ENCODE measurements at places on chromosomes 5 and 9. TPM values are rescaled to one million over a fixed set of nuclear protein-coding genes. Genes with fewer than 3 reads are reported as not detected.

Gene SGCD
- 2.9 TPM for total RNA-seq

Gene C9
- 0.07 TPM for total RNA-seq

DNA sequence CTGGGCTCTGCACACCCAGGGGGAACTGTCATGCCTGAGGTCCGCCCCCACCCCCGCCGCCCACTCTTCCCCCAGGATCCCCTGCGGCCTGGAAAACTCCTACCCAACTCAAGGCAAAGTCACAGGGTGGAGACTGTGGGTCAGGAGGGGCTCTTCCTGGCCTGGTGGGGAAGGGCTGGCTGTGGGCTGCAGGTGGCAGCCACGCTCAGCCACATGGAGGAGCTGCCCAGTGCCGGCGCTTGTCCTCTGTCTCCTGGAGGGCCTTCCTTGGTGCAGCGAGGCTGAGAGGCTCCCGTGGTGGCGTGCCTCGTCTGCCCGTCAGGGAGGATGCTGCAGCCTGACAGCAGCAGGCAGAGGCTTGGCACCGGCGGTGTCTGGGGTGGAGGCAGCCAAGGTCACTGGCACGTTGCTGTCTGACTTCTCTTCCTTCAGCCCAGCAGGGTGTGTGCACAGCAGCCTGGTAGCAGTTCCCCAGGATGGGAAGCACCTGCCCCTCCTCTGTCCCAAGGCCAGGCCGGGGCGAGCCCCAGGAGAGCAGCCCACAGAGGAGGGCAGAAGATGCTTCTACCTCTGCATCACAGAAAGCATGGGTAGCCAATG lies 78.1 kb downstream of the ADAMTS2 start:
- no peak for DNase-seq

DNA sequence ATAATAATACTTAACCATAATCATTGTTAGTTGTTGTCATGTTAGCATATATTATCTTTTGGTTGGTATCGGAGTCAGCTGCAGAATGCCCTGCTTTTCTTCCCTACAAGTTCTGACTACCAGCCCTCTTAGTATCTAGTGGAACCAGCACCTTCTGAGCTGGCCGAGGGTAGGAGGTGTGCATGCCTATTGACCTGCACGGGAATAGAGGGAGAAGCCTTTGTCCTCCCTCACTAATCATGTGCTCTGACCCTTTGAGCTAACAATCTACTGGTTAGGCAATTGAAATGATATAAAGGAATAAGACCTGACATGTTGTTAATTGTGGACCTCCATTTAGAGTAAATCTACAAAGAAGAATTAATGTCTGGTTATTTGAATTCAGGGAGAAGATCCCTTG lies 4.1 kb downstream of the PCSK5 start:
- DNase-seq: no peak

- peak; percentile 34 for DNase-seq
These were observed 371.1 kb upstream of the ZNF608 start for GRCh38 chr5:125117566-125117965.

DNA sequence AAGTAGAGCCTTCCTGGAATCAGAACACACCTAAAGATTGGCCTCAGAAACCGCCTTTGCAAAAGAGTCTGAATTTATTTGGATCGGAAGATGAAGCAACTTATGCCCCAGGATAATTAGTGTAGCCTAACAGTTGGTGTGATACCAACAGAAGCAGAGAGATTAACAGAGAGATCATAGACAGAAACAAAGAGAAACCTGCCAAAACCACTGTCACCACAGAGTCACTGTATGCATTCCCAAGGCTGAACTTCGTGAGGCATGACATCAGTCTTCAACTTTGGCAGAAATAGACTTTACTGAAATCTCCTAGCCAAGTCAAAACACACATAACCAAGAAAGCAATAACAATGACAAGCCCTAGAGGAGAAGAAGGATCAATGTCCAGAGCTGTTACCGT lies 361.8 kb downstream of the ELAVL2 start:
- no peak for DNase-seq

GRCh38 chr5:55303238-55303690 lies 4.2 kb downstream of the DHX29 start:
- DNase-seq: peak; percentile 97

GRCh38 chr9:123540457-123540856 lies 184.5 kb downstream of the CRB2 start:
- no peak for DNase-seq

Gene HAPLN1
- total RNA-seq: 45.0 TPM

DNA sequence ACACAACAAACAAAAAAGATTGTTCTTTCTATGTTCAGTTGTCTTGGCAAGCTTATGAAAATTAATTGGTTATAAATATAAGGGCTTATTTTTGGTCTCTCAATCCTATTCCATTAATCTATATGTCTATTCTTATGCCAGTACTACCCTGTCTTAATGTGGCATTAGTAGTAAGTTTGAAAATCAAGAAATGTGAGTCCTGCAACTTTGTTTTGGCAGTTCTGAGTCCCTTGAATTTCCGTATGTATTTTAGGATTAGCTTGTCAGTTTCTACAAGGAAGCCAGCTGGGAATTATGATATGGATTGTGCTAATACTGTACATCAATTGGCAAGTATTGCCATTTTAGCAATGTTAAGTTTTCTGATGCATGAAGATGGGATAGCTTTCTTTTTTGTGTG lies 10.5 kb upstream of the CCDC125 start:
- no peak for DNase-seq

DNA sequence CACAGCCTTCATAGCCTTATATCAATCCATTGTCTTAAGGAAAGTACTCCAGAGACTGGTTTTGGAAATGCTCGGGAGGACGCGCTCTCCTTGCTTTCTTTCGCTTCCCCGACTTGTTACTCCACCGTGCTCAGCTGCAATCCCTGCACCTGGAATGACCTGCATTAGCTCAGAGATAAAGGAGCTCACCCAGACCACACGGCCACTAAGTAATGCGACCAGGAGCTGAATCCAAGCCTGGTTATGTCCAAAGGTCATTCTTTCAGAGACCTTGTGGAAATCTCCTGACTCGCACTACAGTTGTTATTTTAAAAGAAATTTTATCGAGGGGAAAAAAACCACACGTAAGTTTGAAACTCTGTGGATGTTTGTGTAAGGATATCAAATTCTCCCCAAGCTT lies 135.3 kb upstream of the DPYSL3 start:
- DNase-seq: no peak

DNA sequence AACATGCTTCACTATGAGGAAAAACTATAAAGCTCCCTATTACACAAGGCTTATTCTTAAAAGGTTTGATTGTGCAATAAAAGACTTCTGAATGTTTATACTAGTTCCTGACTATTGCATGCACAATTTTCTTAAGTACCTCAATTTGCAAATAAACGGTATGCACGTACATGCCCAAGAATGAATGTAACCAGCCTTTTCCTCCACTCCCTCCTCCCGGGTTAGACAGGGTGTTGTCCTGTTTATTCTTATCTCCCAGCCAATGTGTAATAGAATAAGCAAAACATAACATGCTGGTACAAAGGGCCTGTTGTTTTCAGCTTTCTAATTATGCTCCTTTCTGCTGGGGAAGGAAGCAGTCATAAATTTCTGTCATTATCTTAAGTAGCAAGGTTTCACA lies 79.1 kb downstream of the AOPEP start:
- peak; percentile 98 for DNase-seq

- DNase-seq: no peak
These were observed 249.7 kb downstream of the ARHGAP26 start for GRCh38 chr5:143019614-143020515.

DNA sequence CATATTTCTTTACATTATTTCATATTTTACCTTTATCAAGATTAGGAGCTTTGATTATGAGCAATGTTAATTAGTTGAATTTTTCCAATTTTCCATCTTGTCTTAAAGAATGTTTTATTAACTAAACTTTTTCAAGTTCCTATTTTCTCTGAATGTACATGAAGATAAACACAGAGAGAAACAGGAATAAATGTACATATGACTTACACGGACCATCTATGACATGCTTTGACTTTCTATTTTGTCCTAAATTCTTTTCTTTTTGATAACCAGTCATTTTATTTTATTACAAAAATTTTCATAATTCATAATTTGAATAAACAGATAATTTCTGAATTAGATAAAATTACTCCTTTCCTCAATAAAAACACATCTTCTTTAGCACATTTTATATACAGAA lies 1038.8 kb upstream of the ARRDC3 start:
- peak; percentile 8 for DNase-seq

DNA sequence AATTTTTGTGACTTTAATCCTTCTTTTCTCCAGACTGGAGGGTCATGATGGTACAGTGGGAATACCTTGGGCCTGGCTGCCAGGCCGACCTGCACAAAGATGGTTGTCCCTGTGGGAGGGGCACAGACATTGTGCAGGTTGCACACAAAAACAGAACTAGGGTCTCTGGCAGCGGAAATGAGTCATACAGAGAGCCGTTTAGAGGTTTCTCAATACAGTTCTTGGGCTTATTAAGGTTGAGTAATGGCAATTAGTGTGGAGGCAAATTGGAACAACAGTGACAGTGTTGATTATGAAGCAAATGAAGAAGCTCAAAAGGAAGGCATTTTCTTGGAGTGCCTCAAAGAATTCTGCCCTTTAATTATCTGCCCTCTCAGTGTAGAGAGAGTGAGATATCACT lies 173.6 kb downstream of the TENT4A start:
- DNase-seq: no peak

Gene CTSV
- total RNA-seq: 36.3 TPM

DNA sequence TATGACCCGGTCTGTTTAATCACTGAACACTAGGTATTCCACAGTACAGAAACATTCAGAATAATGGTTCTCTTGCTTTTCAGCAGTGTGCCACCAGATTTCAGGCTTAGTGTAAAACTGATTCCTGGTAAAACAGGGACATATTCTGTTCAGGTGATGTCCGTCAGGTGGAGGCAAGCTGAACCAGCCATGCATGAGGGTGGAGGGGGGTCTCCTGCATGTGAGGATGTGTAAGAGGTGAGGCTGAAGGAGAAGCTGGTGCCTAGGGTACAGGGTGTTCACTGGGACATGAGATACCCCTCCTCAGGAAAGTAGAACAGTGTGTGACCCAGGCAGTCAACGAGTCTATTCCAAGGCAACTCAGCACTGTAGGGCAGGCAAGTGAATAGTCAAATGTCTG lies 563.9 kb downstream of the BNC2 start:
- no peak for DNase-seq

DNA sequence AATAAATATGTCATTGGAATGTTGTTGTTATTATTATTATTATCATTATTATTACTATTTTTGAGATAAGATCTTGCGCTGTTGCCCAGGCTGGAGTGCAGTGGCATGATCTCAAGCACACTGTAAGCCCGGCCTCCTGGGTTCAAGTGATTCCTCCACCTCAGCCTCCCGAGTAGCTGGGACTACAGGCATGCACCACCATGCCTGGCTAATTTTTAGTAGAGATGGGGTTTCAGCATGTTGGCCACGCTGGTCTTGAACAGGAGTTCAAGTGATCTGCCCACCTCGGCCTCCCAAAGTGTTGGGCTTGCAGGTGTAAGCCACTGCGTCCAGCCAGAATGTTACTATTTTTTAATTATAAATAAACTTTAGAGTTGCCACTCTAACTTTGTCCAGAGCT lies 14.4 kb downstream of the ZNF462 start:
- DNase-seq: no peak

- DNase-seq: peak; percentile 51
These were observed 47.4 kb upstream of the CCDC112 start for GRCh38 chr5:115343855-115344254.

GRCh38 chr5:218457-219291 lies 554 bp downstream of the SDHA start:
- DNase-seq: peak; percentile 14

Gene GPR150
- not detected for total RNA-seq

DNA sequence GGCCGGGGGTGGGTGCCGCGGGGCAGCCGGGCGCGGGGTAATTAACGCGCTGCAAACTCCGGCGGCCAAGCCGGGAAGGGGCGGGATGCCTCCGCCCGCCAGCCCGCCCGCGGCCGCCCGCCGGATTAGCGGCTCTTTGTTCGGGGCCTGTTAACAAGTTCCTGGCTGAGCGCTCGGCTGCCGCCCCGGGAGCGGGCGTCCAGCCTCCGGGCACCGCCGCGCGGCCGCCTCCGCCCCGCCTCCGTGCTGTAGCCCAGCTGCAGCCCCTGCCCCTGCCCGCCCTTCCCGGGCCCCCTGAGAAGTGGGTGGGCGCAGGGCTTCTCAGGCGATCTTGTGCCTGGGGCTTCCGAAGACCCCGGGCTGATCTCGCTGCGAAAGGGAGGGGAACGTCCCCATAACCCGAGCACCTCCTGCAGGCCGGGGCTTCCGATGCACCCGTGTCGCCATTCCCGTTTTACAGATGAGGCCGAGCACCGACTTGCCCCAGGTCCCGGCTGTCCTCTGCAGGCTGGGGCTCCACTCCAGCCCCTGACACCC lies 7.5 kb downstream of the UNC5A start:
- no peak for DNase-seq

GRCh38 chr5:89292487-89292886 lies 409.5 kb upstream of the MEF2C start:
- DNase-seq: no peak

GRCh38 chr5:124737651-124738050 lies 8.8 kb downstream of the ZNF608 start:
- no peak for DNase-seq

Gene NUTM2G
- not detected for total RNA-seq

GRCh38 chr9:89940625-89941024 lies 335.8 kb downstream of the GADD45G start:
- peak; percentile 39 for DNase-seq

Gene ZNF608
- 57.3 TPM for total RNA-seq

GRCh38 chr5:175845229-175845628 lies 26.1 kb upstream of the CPLX2 start:
- DNase-seq: no peak

Gene BSPRY
- not detected for total RNA-seq

DNA sequence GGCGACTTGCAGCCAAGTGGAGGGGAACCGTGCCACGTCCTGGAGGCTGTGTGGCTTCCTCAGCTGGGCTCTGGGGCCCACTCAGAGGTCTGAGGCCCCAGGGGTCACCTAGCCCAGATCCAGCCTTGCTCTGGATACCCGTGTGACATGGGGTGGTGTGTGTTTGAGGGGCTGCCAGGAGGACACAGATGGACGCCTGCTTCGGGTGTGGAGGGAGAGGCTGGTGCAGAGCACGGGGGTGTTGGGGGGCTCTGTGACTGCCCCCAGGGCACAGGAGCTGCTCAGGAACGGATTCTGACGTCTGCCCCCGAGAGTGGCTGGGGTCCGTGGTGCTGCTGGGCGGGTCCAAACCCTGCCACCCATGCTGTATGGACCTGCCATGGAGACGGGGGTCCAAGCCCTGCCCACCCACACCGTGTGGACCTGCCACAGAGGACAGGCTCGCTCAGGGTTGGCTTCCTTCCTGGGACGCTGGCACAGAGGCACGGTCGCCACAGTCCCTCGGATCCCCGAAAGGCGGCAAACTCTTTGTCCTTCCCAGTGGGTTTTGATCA lies 10.5 kb downstream of the INPP5E start:
- no peak for DNase-seq

Gene ACTBL2
- 11.6 TPM for total RNA-seq

GRCh38 chr9:127419348-127419747 lies 4.8 kb upstream of the ZNF79 start:
- DNase-seq: no peak

Gene OMD
- total RNA-seq: not detected

Gene MRRF
- total RNA-seq: 24.1 TPM

GRCh38 chr5:55534436-55535198 lies at the start of gene PLPP1:
Gene PLPP1 (minus strand): TSS chr5:55534964. CDS start chr5:55534629, 335 bp downstream.
- DNase-seq: peak; percentile 70

Gene STKLD1
- 0.58 TPM for total RNA-seq

Gene NR5A1
- total RNA-seq: 0.26 TPM

Measured in astrocyte (in vitro differentiated cells and primary cell).